ENCODE measurements at places on chromosomes 2 and 18.
A peak's percentile ranks its signal among the peaks of the same experiment; 100 is the strongest.

DNA sequence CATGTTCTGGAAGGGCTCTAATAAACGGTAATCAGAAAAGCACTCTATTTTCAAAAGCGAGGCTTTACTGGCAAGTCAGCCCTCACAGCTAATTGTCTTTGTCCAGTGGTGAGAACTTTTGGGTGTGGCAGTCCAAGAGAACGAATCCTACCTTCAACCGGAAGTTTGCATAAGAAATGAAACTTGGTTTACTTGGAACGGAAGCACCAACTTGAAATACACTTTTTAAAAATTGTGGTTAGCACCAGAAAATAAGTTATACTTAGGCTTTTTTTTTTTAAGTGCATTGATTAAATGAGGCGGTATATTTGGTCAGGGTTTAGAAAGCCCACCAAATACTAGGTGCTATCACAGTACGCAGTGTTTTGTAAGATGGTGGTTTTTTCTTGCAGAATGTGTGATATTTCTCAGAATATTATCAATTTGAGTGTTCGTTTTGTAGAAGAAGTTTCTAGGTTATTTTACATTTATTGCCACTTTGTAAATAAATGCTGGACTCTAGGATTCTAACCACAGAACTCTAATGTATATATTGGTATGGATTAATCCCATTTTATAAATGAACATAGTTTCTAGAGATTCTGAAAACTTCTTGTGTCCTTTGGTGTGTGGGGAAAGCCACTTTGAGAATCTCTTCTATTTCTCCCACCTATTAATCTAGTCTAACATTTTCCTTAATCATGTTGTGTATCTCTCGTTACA is 1.2 kb downstream of the MYL12A start:
- DNase-seq, result no peak

GRCh38 chr2:105641389-105641811 is 103.3 kb upstream of the NCK2 start:
- no peak for DNase-seq

GRCh38 chr2:151423760-151424159 is 14.1 kb downstream of the RIF1 start:
- DNase-seq, result no peak

DNA sequence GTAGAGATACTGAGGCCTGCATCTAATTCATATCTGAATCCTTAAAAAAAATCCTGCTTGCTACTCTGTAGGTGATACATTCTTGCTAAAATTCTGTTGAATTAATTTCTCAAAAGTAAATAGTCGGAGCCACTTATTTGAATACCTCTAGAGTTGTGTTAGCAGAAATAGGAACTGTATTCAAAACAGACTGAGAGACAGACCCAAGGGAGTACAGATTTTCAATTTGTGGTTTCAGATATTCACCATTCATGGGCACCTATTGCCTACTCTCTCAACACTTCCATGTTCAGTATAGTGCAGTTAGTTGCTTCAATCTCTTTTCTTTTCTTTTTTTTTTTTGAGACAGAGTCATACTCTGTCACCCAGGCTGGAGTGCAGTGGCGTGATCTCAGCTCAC is 46.6 kb upstream of the CTLA4 start:
- DNase-seq, result no peak

GRCh38 chr18:23380001-23380550 is 73.0 kb upstream of the RIOK3 start:
- no peak for DNase-seq

GRCh38 chr2:241272303-241273209 is 42.9 kb downstream of the HDLBP start:
- peak; percentile 8 for DNase-seq

DNA sequence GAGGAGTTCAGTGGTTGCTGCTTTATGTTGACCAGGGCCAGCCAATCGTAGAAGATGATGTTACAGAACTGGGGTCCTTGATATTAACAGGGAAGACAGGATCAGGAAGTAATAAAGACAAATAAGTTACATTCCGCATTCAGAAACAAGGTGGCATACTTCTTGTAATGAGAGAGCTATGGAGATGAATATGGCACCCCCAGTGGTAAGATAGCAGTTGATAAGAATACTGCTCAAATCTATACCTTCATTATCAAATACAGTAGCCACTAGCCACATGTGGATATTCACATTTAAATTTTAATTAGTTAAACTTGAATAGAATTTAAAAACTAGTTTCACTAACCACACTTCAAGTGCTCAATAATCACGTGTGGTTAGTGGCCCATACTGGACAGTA is 290.4 kb upstream of the RBMS1 start:
- no peak for DNase-seq
